ENCODE measurements at places on chromosomes 3 and 15.

DNA sequence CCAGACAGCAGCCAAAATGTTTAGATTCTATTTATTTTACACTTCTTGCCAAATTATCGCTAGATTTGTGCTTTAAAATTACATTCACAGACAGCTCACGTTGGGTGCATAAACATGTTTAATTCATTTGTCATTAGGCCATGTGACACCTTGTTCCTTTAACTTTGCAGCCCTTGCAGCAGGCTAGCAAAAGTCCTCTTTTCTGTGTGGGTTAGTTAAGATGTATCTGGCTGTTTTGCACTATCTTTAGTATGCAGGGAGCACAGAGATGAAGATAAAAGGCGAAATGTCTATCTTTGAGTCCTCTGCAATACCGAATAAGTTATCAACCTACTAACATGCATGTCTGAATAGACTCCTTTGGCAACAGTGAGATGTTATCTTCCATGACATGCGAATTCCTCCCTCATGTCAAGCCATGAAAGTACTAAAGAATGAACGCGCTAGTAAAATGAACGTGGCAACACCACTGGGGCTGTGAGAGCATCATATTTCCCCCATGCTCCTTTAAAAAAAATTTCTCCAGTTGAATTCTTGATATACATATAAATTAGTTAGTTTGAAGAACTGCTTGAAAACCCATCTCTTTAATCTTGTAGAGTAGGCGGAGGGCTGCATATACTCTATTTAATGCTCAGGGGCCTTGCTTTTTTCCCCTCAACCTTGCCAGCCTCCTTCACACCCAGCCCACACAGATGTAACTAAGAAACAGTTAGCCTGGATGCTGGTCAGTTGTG, 620.4 kb upstream of the NR2F2 start:
- no peak for DNase-seq

DNA sequence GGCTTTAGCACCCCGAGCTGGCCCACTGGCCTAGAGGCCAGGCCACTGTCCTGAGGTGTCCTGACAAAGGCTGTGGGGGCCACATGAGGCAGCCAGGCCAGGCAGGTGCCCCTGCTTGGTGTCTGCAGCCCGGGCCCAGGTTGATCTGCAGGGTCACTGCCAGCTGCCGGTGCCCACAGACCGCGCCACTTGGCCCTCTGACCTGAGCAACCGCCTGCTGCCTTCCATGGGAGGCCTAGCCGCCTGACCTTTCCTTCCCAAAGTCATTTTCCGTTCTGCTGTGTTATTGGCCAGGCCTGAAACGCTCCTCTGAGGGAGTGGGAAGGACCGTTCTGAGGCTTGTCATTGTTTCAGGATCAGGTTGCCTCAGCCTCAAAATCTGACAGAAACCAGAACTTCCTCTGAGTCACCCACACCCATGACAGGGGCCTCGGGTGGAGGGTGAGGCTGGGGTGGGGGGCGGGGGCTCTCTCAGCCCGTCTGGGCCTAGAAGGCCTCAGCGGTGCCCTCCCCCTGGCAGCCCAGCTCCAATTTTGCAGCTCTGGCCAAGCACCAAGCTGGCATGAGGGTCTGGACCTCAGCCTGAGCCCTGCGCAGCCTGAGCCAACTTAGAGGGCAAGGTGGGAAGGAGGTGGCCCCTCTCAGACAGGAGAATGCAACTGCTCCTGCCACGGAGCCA, 140.7 kb upstream of the MEF2A start:
- no peak for DNase-seq

GRCh38 chr3:138479438-138479863, 45.0 kb downstream of the ESYT3 start:
- DNase-seq = no peak

GRCh38 chr3:81716870-81717509, 44.5 kb downstream of the GBE1 start:
- DNase-seq = no peak

DNA sequence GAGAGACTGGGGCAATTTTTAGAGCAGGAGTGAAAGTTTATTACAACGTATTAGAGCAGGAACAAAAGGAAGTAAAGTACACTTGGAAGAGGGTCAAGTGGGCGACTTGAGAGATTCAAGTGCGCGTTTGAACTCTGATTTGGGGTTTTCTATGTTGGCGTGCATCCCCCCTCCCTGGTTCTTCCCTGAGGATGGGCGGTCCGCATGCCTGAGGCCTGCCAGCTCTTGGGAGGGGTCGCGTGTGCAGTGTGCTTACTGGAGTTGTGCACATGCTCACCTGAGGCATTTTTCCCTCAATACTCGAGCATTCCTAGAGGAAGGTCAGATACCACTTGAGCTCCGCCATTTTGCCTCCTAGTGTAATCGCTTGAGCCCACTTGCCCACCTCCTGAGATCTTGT, 10.4 kb upstream of the CHAC1 start:
- no peak for DNase-seq

GRCh38 chr3:159062734-159063410, 261.0 kb downstream of the MFSD1 start:
- DNase-seq = no peak

DNA sequence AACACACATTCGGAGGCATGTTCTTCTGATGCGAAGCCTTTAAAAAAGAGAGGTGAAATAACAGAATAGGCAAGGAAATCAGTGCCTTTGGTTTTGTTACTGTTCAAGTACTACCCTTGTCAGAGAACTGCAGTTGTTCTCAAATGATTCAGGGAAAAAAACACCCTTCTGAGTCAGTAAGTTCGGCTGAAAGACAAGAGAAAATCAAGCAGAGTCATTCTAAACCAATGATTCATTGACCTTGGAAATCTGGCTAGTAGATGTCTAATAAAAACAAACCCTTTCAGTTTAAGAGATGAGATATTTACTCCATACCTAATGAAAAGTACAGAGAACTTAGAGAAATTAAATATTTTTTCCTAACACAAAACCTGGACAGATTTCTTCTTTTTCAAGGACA, 72.7 kb upstream of the ABI3BP start:
- DNase-seq = no peak

- DNase-seq = no peak
Observed at GRCh38 chr3:159620873-159621272, 367.8 kb upstream of the IL12A start.

DNA sequence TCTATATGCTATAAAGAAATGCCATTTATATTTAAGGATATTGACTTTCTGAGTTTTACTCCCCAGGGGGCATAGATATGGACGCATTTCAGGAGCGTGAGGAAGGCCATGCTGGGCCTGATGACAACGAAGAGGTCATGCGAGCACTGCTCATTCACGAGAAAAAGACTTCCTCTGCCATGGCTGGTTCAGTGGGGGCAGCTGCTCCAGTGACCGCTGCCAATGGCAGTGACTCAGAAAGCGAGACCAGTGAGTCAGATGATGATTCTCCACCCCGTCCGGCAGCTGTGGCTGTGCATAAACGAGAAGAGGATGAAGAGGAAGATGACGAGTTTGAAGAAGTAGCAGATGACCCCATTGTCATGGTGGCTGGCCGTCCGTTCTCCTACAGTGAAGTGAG, 38.4 kb downstream of the GTF2E1 start:
- no peak for DNase-seq

DNA sequence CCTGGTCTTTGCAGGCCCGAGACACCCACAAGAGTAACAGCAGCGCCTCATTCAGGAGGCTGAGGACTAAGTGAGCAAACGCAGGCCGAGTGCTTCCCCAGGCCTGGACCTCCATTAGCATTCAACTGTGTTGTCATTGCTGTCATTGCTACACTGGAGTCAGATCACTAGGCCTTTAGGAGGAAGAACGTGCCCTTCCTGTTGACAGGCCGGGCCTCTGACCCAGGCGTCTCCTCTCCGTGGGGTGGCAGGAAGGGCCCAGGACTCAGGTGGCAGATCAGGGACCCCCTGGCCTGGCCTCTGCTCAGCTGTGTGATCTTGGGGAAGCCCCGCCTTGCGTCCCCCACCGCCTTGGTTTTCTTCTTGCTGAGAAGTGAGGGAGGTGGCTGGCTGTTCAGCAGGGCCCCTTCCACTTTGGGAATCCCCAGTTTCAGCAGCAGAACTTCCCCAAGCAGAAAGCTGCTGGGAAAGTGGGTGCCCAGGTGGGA, 19.1 kb downstream of the ZDHHC19 start:
- no peak for DNase-seq

GRCh38 chr3:152428577-152428976, 159.8 kb downstream of the MBNL1 start:
- DNase-seq = no peak

DNA sequence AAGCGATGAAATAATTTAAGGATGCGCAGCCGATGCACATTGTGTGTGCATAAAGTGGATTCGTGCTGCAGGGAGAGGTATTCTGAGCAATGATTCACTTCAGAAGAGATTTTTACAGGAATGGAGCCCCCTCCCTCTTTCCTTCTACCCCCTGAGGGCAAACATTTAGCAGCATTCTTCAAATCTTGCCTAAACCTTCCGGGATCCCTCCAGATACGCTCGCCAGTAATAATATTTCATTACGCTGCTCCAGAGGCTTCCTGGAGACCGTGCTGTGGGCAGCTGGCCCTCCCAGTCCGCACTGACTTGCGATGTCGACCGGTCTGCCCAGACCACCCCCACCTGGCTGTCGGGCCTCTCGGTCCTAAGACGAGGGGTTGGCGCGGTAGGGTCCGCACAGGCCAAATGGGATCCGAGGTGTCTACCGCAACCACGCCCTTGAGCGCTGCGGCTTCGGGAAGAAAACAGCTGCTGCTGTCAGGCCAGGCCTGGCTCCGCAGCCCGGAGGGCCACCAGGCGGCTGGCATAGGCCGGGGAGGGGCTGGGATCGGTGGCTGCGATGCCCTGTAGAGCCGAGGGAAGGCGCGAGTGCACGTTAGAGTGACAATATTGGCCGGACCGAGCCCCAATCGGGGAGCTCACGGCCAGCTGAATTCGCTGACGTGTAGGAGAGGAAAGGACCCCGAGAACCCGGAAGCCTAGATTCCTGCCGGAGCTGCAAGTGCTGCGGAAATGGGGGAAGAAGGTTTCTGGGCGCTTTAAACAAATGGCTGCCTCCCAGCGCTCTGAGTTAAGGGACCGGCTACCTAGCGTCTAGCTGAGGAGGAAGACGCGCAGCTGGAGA, 14.3 kb downstream of the ZIC4 start:
- DNase-seq = no peak

DNA sequence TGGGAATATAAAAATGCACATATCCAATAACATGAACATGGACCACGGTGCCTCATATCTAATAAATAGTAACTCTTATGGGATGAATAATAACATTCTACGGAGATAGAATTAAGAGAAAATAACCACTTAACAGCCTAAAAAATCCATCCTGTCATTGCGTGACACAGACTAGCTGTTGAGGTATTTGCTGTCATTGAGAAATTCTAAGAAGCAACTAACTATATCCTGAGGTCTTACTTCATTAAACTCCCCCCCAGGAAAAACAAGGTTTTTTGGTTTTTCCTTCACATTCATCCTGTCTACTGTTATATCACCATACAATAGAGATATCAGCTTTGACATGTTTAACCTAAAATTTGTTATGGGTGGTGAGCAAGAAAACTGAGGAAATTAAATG, 14.3 kb downstream of the CEP152 start:
- DNase-seq = no peak

DNA sequence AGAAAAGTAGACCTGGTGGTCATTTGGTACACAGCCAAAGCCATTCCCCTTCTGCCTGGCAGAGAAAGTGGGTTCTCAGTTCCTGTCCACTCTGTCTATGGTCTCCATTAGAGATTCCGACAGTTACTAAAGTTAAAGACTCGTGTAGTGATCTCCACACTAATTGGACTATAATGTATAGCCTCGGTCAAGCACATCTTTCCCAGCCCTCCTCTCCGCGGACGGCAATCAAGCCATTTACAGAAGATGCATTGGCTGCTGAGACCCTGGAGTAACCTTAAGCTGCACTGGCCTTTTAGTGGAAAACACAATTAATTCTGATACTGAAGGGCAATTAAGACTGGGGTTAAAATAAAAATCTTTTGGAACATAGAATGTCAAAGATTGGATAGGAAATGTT, 865.3 kb downstream of the MCTP2 start:
- no peak for DNase-seq

GRCh38 chr3:146359841-146360240, 108.9 kb upstream of the PLSCR4 start:
- no peak for DNase-seq

Measured in activated T-helper 1 cell treated with anti-CD3 and anti-CD28 coated beads, Interleukin-2, amount 50 U/mL, for 16 hours (primary cell).